ENCODE measurements at places on chromosomes 3 and 15.
A peak's percentile ranks its signal among the peaks of the same experiment; 100 is the strongest.

DNA sequence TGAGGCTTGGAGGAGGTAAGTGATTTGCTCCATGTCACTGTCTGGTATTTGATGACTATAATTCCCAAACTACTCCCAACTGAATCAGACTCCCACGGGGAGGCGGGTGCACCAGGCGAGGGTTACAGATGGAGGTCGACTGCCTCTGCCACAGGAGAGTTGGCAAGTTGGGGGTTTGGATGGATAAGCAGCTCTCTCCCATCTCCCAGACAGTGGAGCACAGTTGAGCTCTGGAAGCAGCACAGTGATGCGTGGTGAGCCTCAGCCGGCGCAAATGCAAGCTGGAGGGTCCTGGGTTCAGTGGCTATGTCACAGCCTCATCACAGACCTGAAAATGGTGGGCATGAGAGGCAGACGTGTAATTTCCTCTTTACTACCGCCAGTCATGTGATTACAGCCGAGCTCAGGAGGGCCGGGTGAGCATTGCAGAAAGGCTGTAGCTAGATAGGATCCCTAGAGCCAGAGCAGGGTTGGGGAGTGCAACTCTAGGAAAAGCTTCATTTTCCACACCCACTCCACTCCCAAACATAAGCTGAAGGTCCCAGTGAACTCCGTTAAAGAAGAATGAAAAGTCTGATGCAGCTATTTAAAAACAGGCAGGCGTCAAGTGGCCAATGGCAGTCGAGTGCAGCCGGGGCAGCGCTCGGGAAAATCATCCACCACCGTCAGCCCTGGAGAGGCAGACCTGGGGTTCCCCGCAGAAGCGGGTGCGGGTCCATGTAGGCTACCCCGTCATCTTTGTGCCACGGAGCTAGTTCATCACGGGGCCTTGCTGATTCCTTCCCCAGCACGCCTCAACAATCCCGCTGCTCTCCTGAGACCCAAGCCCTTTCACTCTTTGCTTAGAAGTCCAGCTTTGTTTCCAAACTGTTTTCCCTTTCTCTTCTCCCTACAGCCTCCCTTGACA lies 33.3 kb upstream of the VPS8 start:
- no peak for DNase-seq

DNA sequence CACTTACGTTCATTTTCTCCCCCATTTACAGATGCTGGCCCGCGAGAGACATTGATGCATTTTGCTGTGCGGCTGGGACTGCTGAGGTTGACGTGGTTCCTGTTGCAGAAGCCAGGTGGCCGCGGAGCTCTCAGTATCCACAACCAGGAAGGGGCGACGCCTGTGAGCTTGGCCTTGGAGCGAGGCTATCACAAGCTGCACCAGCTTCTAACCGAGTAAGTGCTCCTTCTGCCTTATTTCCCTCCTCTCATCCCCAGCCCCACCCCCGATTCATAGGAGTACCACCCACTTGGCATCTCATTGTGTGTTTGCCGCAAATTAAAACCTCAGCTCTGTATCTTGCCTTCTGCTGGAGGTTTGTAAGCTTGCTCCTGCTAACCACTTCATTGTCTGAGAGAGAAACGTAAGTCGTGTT lies 163.3 kb downstream of the AKAP13 start:
- DNase-seq, result peak; percentile 72

DNA sequence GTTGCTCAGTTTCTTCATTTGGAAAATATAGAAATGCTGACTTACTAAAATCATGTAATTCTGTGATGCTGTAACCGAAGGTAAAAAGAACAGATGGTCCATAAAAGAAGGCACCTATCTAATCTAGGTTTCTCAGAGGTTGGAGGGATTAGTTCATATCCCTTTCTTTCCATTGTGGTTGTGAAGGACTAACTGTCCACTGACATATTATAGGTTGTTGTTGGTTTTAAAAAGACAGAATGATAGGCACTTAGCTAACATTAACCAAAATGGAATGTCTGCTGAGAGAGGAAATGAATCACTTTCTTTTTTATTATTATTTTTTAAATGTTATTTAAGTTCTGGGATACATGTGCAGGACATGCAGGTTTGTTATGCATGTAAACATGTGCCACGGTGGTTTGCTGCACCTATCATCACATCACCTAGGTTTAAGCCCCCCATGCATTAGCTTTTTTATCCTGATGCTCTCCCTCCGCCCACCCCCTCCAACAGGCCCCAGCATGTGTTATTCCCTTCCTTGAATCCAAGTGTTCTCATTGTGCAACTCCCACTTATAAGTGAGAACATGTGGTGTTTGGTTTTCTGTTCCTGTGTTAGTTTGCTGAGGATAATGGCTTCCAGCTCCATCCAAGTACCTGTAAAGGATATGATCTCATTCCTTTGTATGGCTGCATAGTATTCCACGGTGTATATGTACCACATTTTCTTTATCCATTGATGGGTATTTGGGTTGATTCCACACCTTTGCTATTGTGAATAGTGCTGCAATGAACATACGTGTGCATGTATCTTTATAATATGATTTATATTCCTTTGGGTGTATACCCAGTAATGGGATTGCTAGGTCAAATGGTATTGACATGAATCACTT lies 45.8 kb downstream of the ALDH1A2 start:
- no peak for DNase-seq

GRCh38 chr3:107619549-107619948 lies 96.8 kb downstream of the BBX start:
- DNase-seq, result no peak

GRCh38 chr3:161221806-161222600 lies 892 bp downstream of the NMD3 start:
- DNase-seq, result no peak

DNA sequence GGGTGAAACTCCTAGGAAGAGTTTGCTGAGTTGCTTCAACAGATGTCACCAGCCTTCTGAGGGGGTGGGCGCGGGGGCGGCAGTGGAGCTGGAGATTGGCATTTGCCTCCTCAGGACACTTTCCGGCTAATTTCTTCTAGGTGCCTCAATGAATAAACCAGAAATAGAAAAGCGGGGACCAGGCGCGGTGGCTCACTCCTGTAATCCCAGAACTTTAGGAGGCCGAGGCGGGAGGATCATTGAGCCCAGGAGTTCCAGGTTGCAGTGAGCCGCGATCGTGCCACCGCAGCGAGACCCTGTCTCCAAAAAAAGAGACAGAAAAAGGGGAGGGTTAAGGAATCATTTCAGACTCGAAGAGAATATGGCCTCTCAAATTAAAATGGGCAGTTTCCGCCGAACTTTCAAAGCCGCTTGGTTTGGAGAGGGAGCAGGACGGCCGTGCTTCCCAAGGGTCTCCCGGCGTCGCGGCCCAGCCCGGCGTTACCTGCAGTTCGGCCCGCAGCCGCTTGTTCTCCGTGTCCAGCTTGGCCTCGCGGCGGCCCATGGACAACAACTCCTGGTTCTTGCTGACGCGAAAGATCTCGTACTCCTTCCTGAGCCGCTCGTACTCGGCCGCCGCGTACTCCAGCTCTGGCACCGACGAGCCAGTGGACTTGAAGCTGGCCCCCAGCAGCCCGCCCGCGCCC lies 587 bp downstream of the NPHP3 start:
- no peak for DNase-seq

- DNase-seq, result no peak
Measured at GRCh38 chr3:132517311-132517710, 79.8 kb upstream of the ACKR4 start.

DNA sequence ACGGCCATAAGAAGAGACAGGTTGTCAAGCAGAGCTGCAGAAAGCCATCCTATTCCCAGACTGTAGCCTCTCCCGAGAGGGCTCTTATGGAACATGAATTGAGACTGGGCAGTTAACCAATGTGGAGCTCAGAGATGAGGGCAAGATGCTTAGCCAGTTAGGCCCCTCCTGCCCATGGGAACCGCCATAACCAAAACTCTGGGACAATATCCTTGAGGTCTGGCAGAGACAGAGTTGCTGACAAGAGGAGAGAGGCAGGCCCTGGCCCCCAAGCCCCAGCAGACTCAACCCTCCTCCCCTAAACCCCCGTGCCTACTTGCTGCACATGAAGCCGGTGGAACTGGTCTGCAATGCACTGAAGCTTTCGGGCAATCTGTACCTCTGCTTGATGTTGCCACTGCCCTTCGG lies 4.8 kb downstream of the BMF start:
- no peak for DNase-seq

DNA sequence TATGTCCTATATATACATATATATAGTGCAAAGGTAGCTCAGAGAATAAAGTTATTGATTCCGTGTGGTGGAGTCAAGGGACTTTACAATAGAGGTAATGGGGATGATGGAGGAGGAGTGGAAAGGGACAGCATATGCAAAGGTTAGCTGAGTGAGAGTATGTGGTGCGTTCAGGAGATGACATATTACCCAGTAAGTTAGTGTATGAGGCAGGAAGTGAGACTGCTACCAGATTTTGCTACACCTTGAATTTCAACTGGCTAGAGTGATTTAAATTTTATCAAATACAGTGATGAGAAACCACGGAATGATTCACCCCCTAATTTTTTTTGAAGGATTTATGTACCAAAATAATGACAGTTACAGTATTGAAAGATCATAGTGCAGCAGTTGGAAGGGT lies 2.8 kb downstream of the ACTL6A start:
- DNase-seq, result no peak

- no peak for DNase-seq
Measured at GRCh38 chr3:65484964-65485363, 553.8 kb downstream of the MAGI1 start.

- DNase-seq, result peak; percentile 55
Measured at GRCh38 chr3:122004991-122005565, 17.0 kb downstream of the ILDR1 start.

GRCh38 chr15:42549032-42549491 lies 424 bp downstream of the HAUS2 start:
- DNase-seq, result peak; percentile 17

GRCh38 chr3:145752576-145752975 lies 408.4 kb downstream of the PLOD2 start:
- no peak for DNase-seq

GRCh38 chr3:179318876-179319275 lies 4.0 kb upstream of the ZNF639 start:
- DNase-seq, result no peak

DNA sequence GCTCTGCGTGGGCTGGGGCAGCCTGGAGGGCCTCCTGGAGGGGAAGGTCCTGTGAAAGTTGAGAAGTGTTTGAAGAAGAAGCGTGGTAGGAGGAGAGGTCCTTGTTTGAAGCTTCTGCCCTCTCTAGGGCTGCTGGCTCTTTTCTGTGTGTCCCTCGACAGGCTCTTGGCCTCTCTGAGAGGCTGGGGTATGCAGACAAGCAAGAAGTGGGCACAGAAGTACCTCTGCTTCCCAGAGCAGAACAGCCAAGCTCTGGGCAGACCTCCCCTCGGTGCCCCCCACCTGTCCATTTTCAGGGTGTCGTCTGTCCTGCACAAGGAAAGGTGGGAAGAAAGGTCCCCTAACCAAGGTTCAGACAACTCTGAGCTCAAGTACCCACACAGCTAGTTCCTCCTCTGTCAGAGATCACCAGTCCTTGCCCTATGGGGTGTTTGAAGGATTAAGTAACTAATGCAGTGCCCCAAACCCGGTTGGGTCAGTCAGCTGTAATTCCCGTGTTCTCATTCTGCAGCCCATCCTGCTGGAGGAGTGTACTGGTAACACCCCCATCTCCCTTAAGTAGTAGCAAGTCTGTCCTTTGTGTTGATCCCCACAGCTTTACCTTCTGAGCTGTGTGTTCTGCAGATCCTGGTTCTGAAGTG lies 6.3 kb downstream of the CSK start:
- DNase-seq, result no peak

DNA sequence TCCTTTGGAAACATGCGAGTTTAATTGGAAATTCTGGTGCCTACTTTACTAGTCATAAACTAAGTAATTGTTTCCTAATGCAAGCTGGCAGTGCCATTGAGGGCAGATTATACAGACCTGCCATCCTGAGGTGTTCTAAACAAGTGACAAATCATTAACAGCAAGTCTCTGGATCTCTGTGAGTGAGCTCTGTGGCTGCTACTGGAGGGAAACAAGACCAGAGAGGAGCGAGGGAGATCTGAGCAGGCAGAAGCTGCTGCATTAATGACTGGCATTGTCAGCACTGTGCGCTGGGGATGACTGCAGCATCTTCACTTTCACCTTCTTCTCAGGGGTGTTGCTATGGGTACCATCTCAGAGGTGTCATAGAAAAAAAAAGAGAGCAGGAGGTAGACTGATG lies 308.4 kb upstream of the DPH6 start:
- no peak for DNase-seq

DNA sequence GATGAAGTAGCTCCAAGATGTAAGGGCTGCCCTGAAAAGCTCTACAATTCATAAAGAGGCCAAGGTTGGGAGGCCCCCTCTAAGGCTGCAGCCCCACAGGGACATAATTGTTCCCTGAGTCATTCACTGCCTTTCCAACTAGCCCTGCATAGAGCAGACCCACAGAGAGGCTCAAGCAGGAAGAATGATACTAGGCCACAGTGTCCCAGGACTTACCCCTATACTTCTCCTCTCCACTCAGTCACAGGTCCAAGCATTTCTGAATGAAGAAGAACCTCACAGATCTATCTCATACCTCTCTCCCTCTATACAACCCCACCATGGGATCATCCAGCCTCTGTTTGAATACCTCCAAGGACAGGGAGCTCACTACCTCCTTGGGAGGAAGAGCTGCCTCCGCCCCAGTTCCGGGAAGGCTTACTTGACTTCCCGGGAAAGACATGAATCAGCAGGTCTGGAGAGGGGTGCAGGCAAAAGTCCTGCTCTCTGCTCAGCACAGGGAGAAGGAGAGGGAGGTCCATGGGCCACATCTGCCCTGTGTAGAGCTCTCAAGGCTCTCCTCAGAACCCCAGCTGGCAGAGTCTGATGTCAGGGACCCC lies 6.9 kb upstream of the SKIC8 start:
- DNase-seq, result no peak

- DNase-seq, result no peak
Measured at GRCh38 chr15:50911621-50912020, 3.1 kb downstream of the AP4E1 start.

GRCh38 chr15:71397377-71397776 lies 282.1 kb downstream of the THSD4 start:
- no peak for DNase-seq

DNA sequence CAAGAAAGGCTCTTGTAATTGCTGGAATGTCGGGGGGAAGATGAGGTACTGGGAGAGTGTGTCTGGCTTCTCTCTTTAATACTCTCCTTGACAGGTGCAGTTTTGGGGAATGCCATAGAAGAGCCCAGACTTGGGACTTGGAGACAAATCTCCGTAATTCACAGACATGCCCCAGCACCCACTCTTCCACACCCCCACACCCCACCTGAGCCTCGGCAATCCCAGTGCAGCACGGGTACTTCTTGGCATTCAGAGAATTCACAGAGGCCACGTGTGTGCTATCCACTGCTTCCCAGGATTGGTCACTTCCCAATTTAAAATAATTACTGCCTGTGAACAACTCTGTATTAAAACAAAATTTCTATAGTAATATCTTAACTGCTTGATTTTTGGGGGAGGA lies 43.9 kb downstream of the TRIM71 start:
- DNase-seq, result no peak

GRCh38 chr3:171309906-171310359 lies 150.3 kb downstream of the TNIK start:
- no peak for DNase-seq
